ENCODE measurements at places on chromosomes 6 and 20. TPM values are rescaled to one million over a fixed set of nuclear protein-coding genes. Genes with fewer than 3 reads are reported as not detected.

CARMIL1 gene
- total RNA-seq: 107 TPM

DNA sequence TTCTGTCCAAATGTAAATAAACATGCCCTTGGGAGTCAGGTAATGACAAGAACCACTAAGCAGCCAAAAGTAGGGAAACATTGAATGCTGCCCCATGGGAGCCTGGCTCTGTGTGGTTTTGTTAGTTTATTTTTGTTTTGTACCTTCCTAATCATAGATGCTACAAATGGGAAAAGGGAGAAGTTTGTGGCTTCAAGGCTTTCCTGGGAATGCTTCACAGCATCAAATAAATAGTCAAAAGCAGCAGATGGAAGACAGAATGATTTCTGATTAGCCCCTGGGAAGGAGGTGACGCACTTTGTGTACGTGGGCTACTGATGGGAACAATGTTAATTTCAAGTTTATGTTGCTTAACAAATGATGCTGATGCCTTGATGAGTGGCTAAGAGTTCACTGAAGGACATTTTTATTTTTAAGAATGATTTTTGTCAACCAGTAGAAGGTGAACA lies 532.7 kb downstream of the BCKDHB start:
- no peaks in the 10 kb centered on the region for H3K36me3 ChIP-seq
- no peak overlapping the region for H3K27ac ChIP-seq
- DNase-seq: no peak
- no peaks in the 10 kb centered on the region for H3K4me1 ChIP-seq
- no peak overlapping the region for H3K4me3 ChIP-seq
- H3K27me3 ChIP-seq: no peaks in the 10 kb centered on the region

CST7 gene
- total RNA-seq: 4.7 TPM

DNA sequence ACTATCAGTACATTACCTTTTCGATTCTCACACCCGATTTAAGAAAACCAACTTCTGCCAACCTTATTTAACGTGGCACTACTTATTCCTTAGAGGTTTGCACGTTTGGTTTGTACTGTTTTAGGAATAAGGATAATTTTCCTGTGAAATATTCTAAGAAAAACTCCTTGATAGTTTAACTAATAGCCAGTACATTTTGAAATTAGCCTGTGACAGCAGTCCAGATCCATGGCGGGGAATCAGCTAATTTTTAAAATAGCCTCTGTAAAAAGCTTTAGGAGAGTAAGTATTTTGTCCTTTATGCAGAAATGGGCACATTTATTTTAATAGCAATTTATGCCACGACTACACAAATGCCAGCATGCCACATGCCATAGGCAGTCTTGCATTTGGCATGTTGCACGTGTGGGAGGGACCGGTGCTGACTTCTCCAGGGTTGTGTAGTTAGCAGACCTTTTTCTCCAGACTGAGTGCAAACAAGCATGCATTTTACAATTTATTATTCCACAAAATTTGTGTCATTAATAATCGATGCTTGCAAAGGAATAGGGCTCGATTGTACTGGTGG lies 6.2 kb downstream of the FOXC1 start:
- peaks cover under 1% of the 10 kb centered on the region for H3K36me3 ChIP-seq
- no peak overlapping the region for H3K27ac ChIP-seq
- H3K4me1 ChIP-seq: no peaks in the 10 kb centered on the region
- DNase-seq: no peak

- H3K4me1 ChIP-seq: peaks cover 5% of the 10 kb centered on the region
- no peaks in the 10 kb centered on the region for H3K36me3 ChIP-seq
- H3K4me3 ChIP-seq: no peak overlapping the region
- no peak for DNase-seq
- H3K27me3 ChIP-seq: no peaks in the 10 kb centered on the region
These were observed 36.2 kb upstream of the ADTRP start for GRCh38 chr6:11814819-11815218.

All from Peyer's patch (tissue), 4 donors.